ENCODE measurements at places on chromosomes 6 and 20.

DNA sequence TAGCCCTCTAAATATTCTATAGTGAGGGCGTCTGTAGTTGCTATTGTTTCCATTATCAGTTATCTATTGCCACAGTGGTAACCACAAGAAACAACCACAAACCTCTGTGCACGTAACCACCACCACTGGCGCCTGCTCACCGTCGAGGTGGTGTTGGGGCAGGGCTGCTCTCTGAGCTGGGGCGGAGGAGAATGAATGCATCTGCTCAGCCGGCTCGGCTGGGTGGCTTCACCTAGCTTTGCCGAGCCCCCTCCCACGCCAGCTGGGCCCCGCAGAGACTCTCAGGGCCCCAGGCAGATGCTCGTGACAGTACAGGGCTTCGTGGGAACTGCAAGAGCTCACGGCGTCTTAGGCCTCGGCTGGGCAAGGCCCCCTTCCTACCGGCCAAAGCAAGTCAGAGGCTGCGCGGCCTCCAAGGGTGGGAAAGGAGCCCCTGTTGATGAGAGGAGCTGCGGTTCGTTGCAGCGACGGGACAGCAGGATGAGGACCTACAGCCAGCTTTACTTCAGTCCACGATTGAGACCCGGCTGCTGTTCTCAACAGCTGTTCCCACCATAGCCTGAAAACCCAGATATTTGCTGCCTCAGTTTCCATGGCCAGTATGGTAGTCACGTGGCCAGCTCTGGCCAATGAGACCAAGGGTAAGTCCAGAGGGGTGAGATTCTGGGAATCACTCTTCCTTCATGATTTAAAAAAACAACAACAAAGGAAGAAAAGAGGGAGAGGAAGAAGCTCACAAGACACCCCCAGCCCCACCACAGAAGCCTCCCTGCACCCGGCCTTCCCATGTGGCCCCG is 120.2 kb upstream of the AFDN start:
- DNase-seq, result peak; percentile 52

- DNase-seq, result no peak
Measured at GRCh38 chr20:23370873-23371272, 8.9 kb downstream of the GZF1 start.

- DNase-seq, result no peak
Measured at GRCh38 chr6:143877584-143878271, 13.5 kb downstream of the ZC2HC1B start.

GRCh38 chr20:15919118-15919517 is 654.1 kb downstream of the KIF16B start:
- no peak for DNase-seq

DNA sequence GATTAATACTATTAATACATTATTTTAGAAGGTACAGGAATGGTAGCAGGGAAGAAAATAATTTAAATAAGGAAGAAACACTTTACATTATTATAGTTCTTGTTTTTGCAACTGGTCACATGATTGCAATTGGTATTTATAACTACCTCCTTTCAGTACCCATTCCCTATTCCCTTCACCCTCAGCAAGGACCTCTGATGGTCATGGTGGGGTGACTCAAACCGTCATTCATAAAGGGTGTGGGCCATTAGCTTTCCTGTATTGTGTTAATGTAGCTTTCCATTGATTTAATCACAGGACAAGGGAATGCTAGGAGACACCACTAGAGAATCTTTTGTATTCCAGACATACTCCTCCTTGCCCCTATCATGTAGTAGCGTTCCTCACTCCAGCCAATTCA is 47.2 kb upstream of the TMEM244 start:
- DNase-seq, result no peak

- DNase-seq, result no peak
Measured at GRCh38 chr6:24460966-24461365, 28.4 kb downstream of the GPLD1 start.

Data from GF-D8 (cell line).